ENCODE measurements at places on chromosomes 7 and 10.

DNA sequence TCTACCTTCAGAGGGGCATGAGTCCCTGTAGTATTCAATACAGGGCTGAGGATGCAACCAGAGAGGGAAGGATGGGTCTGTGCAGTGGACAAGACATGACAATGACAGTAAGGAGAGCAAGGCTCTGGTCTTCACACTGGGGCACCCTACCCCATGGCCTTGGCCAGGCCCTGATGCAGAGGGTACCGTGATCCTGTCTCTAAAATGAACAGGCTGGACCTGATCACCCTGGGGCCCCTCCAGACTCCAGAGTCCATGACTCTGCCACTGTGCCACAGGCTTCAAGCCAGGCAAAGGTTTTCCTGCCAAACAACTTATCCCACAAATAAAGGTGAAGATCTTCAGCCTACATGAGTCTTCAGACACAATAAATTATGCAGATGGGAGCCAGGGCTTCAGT lies 4.9 kb downstream of the MAT1A start:
- DNase-seq: no peak

DNA sequence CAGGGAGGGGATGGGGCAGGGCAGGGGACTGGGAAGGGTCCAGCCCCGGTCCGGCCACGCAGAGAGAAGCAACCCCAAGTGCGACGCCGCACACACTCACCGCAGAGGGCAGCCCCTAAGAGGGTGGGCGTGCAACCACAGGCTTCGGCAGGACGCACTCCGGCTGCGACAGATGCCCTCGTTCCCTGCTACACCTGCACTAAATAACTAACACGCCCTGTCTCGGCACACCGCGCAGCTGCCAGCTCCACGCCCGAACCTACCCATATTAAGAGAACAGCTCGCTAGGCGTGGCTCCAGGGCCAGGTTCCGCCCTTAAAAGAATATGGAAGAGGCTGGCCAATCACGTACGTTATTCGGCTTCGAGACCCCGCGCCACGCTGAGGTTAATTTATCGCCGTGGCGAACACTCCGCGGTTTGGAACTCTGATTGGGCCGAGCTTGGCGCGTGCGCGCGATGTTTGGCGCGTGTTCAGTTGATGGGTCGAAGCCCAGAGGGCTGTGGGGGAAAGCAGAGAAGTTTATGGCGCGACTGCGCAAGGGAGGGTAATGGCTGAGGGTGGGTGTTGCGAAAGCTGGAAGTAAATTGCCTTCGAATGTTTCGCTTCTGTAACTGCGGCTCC lies 91.1 kb downstream of the OR13A1 start:
- DNase-seq: no peak

- no peak for DNase-seq
Measured at GRCh38 chr7:128027485-128027980, 3.7 kb downstream of the LRRC4 start.

DNA sequence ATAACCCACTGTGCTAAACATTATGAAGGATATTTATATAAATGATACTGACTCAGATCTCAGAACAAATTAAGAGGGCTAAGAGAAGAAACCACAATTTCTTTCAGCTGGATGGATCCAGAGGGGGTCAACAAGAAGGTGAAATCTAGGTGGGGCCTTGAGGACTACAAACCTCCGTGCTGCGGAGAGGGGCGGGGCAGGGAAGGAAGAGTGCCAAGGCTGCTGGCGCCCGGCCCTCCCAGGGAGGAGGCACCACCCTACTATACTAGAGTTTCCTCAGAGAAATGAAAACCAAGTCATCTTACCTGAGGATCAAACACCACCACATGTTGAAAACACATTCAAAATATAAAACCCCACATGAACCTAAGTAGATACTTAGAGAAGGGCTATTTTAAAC lies 29.3 kb upstream of the CRYGN start:
- DNase-seq: no peak

DNA sequence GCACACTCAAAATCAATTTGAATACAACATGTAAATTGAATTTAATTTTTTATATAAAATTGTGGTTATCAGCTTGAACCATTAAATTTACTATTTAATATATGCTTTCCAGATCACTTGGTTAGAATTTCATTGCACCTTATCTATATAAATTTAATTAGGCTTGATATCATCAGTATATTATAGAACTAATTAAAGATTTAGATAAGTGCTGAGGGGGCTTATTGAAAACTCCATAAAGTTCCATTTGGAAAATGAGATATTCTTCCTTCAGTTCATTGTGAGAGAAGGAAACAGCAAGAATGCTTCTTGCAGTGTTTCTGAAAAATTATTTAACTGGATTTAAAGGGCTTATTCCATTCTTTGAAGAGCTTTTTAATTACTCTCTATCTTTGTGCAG lies 85.7 kb upstream of the LRGUK start:
- no peak for DNase-seq

DNA sequence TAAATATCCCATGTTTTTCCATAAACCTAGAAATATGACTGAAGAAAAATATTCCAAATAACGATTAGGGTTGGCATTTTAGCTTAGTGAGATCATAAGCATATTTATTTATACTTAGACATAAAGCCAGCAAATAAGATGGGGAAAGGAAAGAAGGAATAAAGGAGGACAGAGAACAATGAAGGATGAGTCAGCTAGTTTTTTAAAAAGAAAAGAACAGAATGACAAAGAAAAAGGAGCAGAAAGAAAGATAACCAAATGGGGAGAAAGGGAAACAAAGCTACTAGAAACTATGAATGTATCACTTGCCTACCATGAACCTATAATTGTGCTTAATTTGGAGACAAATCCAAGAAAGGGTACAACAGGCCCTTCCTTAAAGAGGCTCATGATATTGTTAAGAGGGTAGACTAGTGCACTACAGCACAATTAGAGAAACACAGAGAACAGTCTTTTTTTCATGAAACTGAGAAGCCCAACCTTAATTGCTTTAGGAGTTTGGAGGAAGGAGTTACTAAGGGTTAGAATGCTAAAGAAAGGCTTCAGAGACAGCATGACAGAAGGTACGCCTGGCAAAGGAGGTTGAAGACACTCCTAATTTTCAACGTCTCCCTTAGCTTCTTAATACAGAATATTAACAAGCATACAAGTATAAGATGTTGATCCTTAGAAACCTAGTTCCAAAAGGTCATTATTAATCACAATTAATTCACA lies 23.9 kb downstream of the HERPUD2 start:
- DNase-seq: no peak

GRCh38 chr10:58797356-58797755 lies 284.7 kb downstream of the BICC1 start:
- no peak for DNase-seq

DNA sequence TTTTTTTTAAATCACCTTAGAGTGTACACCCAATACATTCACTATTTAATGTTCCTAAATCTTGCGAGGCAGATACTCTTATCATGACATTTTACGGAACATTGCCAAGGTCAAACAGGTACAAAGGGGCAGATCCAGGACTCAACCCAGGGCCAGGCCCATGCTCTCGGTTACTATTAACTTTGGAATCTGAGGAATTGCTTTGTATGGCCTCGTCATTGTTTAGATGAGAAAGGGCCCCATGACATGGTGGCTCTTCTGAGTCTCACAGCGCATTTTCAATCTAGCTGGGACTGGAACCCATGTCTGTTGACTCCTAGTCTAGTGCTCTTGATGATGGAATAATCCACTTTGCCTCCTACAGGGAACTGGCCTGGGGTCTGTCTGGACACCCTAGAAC lies 59.1 kb downstream of the GATA3 start:
- DNase-seq: no peak

DNA sequence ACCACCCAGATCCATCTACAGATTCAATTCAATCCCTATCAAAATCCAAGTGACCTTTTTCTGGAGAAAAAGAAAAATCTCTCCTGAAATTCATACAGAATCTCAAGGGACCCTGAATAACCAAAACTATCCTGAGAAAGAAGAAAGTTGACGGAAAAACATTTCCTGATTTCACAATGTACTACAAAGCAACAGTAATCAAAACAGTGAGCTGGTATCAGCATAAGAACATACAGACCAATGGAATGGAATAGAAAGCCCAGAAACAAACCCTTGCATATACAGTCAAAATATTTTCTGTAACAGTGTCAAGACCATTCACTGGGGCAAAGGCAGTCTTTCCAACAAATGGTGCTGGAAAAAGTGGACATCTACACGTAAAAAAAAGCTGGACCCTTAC lies 89.9 kb downstream of the JMJD1C start:
- peak; percentile 78 for DNase-seq

Measured in brain pericyte (primary cell).